HT1080 (cell line): ENCODE measurements at places on chromosomes 12 and 14. TPM values are rescaled to one million over a fixed set of nuclear protein-coding genes. Genes with fewer than 3 reads are reported as not detected.
A peak's percentile ranks its signal among the peaks of the same experiment; 100 is the strongest.

Gene C1R
- 1.3 and 2.3 TPM in 2 replicates for total RNA-seq

Gene CD69
- 0.16 TPM in 1 of 2 replicates, not detected in the other for total RNA-seq

Gene VDR
- total RNA-seq, result 3.6 and 6.1 TPM in 2 replicates

Gene KRT86
- 1.2 TPM in 2 replicates for total RNA-seq

Gene PLEKHH1
- 4.2 and 4.3 TPM in 2 replicates for total RNA-seq

Gene SLC25A21
- total RNA-seq, result 0.13 and 0.37 TPM in 2 replicates

Gene C1QL4
- 5.3 and 5.7 TPM in 2 replicates for total RNA-seq

Gene AICDA
- not detected in 2 replicates for total RNA-seq

Gene TTC9
- 0.80 and 0.87 TPM in 2 replicates for total RNA-seq

Gene ATL1
- 0.48 and 0.70 TPM in 2 replicates for total RNA-seq

Gene FBXL14
- 24.8 and 30.2 TPM in 2 replicates for total RNA-seq

DNA sequence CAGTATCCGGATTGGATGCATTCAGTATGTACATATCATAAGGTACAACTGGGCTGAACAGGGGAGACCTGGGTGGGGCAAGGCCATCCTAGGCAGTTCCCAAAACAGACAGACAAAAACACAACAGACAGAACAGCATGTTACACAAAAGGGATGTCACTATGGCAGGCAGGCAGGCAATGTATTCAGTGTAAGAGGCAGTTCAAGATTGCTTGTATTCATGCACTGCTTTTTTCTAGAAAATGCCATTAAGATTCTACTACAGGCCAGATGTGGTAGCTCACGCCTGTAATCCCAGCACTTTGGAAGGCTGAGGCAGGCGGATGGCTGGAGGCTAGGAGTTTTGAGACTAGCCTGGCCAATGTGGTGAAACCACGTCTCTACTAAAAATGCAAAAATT is 3.5 kb downstream of the TBPL2 start:
- DNase-seq, result no peak

DNA sequence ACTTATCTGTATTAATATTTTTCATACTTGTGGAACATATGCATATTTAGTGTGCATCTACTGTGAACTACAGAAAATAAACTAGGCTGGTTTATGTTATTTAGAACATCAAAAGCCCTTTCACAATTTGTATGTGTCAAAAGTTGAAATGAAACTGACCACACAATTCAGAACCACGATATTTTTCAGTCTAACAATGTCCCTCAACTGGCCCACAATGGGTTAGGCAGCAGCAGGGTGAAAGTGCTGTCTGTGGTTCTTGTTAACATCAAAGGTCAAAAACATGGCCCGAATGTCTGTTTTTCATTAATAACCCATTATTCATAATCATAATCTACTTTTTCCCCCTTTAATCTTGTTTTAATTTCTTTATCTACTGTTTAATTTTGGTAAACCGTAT is 559.9 kb upstream of the ATP2B1 start:
- DNase-seq, result no peak

DNA sequence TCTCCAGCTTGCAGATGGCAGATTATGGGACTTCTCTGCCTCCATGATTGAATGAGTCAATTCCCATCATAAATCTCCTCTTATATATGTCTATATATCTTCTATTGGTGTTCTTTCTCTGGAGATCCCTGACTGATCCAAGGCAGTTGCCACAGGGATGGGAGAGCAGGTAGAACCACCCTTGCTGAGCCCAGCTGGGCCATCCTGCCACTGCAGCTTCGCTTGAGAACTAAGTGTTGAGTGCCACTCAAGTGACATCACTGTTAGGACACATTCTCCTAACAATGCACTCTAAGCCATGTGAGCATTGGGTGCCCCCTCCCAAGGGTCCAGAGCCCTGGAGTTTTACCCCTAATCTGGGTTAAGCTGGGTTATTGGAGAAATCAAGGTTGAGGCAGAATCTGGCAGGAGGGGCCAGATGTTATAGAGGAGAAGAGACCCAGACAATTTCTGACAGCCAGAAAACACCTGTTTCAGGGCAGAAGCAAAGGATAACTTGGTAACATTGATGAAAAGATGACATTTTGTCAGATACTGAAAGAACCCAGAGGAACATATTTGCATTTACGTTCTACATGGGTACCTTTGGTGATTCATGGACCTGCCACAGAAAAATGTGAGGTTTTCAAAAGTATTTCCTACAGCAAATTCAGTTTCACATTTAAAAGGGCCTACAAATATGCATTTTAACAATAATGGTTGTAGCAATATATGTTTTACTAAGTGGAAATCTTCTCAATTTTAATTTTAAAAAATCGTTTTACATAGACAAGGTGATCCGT is 57.2 kb upstream of the MAX start:
- no peak for DNase-seq

DNA sequence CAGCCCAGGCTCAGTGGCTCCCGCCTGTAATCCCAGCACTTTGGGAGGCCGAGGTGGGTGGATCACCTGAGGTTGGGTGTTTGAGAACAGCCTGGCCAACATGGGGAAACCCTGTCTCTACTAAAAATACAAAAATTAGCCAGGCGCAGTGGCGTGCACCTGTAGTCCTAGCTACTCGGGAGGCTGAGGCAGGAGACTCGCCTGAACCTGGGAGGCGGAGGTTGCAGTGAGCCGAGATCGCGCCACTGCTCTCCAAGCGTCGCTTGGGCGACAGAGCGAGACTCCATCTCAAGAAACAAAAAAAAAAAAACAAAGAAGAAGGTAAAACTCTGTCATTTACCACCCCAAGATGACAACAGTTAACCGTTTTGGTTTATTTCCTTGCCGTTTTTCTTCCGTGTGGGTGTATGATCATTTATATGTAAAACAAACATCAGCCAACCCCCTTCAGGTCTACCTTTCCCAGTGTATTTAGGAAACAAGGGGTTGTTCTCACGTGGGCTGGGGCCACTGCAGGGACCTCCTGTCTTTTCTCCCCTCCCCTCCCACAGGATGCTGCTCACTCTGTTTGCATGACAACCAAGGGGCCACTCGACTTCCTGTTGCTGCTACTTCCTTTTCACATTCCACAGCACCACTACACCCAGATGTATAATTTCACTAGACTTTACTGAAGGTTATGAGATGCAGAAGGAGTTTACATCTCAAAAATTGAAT is 13.6 kb downstream of the TTC9 start:
- DNase-seq, result peak; percentile 67

DNA sequence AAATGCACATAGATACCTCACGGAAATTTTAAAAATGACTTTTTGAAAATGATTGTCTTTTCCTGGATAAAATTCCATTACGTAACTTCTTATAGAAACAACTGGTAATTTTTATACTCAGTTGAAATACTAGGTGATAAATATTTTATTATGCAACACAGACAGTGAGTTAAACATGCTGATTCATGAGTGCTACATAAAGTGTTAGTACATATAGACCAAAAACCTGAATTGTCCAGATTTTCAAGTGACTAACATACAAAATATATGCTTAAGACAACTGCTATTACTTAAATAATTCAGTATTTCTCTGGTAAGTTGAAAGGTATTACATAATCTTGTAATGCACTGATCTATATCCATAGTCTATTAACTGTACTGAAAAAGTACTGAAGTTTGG is 11.9 kb downstream of the PTPRO start:
- no peak for DNase-seq

- DNase-seq, result no peak
Measured at GRCh38 chr14:90453401-90453951, 56.6 kb downstream of the CALM1 start.

DNA sequence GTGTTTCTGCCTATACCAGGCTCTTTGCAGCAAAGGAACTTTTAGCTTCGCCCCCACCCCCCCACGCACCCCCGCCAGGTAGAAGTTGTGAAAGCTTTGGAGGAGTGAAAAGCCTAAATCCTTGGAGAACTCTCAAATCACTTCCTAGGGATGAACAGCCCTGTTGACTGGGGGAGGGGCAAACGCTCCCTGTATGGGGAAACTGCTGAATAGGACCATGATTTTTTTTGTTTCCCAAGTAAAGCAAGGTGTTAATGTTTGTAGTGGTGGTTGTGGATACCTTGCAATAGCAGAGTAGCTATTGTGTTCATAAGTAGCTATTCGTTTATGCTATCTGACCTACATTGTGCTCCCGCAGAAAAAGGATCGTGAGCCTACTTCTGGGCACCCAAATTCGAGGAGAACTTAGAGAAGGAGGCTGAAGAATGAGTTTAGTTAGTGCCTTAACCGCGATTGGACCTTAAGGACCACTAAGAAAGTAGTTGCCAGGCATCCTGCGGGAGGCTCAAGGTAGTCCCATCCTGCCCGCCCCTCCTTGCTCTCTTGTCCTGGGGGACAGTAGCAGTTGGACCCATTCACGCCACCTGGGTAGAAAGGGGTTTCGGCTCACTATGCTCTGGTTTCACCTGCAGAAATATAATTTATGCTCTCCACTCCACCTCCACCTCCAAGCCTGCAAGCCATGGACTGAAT is 901 bp upstream of the NFKBIA start:
- no peak for DNase-seq

- peak; percentile 62 for DNase-seq
Measured at GRCh38 chr12:10016881-10017280, 6.5 kb downstream of the CLEC12B start.

DNA sequence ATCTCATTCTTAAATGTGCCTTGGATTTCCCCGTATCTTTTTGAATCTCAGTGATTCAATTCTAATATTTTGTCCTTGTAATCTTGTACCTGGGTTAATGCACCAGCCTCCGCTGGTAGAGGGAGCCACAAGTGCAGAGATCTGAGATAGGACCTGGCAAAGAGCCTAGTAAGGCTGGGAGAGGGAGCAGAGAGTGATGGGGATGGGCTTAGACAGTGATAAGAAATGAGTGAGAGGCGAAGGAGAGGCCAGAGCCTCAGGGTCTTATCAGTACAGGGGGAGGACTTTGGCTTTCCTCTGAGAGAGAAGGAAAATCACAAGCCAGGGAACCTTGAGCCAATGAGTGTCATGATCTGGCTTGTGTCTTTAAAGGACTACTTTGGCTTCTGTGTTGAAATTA is 30.5 kb upstream of the LMNTD1 start:
- no peak for DNase-seq

DNA sequence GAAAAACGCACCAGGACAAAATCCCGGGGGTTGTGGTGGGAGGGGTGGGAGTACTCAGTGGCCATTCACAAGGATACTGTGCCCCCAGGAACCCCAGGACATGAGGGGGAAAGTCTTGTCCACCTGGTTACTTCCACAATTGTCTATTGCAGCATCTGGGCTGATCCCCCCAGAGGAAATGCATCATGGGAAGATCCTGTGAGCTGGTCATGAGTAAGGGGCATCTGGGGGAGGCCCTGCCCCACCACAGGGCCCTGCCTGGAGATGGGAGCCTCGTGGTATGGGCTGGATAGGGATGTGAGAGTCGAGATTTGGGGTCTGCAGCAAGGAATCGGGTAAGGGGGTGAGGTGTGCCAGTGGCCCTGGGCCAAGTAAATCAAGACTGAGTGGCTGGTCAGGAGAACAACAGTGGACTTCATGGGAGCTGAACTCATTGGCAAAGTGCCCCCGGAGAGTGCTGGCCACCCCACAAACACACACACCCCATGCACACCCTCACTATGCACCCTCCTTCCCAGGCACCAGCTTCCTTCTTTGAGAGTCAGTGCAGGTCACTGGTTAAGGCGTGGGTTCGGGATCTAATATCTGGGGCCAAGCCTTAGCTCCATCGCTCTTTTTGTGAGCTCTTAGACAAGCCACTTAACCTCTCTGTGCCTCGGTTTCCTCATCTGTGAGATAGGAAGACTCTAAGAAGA is 3.0 kb upstream of the SERPINA1 start:
- DNase-seq, result no peak

DNA sequence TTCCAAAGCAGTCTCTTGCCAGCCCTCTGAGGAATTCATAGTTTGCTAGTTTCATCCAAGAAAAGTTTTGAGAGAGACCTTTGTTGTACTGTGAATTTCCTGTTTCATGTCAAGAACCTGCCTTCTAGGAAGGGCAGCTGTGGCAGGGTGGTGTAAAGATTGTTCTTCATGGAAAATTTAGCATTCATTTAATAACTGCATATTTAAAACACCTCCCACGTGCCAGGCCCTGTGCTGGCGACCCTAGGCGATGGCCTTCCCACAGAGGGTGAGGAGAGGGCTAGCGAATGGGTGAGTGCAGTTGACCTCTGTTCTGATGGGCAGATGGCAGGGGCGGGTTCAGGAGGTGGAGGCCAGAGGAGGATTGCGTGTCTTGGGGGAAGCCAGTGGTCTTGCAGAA is 43.2 kb downstream of the MLXIP start:
- no peak for DNase-seq

- DNase-seq, result no peak
Measured at GRCh38 chr12:69298947-69299346, 49.2 kb upstream of the LYZ start.

DNA sequence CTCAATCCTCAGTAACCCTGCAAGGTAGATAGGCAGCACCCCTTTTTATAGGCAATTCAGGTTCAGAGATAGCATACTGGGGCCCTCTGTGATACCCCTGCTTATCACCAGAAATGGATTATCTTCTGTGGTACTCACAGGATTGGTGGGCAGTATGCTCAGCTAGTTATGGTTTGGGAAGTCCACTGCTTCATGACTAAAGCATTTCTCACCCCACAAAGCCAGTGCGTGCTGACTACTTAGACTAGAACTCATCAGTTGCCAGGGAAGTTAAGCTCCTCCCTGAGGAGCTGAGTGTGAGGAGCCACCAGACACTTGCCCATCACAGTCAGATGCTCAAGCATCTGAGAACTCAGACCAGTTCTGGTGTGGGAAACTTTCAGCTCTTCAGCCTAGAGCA is 76.3 kb downstream of the SCAF11 start:
- DNase-seq, result peak; percentile 78

DNA sequence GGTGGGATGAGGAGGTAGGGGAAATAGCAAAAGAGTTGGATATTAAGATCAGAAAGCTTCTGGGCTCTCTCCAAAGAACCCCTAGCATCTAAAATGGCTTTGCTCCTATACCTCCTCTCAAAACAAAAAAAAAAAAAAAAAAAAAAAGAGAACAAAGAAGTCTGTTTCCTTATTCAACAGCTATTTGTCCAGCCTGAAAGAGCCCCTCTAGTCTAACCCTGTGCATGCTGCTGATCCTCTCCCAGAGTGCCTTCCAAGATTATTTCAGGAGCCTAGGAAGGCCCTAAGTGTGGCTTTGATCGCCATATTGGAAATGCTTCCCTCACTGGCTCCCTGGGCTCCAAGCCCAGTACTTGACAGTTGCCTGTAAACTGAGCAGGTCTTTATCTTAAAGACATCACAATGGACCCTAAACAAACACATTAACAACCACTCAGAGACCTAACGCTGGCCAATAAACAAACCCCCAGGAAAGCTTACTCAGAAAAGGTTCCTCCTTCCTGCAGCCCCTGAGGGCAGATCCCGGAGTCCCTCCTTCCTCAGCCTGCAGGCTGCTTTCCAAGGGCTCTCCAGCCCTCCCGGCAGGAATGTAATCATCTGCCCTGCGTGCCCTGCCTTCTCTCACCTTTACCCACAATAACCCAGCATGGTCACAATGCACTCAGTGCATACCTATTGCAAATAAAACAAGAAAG is 17.4 kb upstream of the COL2A1 start:
- peak; percentile 39 for DNase-seq
